Muscle of leg (tissue), 16 donors: ENCODE measurements at places on chromosomes 4 and X. TPM values are rescaled to one million over a fixed set of nuclear protein-coding genes. Genes with fewer than 3 reads are reported as not detected.
A peak's percentile ranks its signal among the peaks of the same experiment; 100 is the strongest.

DNA sequence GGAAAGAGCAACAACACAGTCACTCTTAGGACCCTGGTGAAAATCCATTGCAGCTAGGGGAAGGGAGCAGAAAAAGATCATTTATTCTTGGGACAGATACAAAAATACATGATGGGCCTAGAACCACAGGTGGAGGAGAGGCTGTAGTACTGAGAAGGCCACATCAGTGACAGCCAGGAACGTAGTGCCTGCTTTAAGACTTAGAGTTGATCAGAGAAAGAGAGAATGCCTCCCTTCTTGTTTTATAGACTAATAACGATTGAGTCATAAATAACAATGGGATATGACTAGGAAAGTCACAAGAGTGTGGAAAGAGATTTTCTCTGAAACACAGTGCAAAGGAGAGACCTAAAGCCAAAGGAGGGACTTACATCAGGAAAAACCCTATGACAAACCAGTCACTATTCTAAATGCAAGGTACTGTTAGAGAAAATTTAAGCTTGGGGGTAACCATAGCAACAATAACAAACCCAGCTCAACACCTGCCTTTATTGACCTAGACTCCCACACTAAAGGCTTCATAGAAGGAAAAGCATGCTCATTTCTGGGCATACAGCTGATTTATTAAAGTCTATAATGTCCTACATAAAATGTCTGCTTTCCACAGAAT is 1015.0 kb upstream of the GRID2 start:
- DNase-seq = no peak

Gene HSD17B13
- polyA plus RNA-seq = 0.32 TPM

DNA sequence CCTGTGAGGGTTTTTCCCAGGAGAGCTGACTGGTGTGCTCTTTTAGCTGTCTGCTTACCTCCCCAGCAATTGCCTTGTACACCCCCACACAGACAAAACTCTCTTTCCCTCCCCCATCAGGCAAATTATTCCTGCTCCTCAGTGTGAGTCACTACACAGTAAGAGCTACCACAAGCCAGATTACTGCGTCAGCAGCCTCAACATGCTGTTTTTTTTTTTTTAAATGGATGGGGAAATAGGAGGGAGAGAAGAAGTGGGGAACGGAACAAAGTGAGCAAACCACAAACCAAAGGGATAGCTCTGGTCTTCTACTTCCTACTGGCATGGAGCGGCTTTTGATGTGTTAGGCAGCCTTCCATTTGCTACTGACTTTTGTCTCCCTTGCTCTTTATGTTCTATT is 107.5 kb upstream of the ACSL4 start:
- peak; percentile 66 for DNase-seq

GRCh38 chr4:7241597-7242125 is 49.3 kb downstream of the SORCS2 start:
- DNase-seq = no peak

Gene TRIML2
- not detected for polyA plus RNA-seq

GRCh38 chr4:173420324-173420752 is 21.4 kb upstream of the SCRG1 start:
- no peak for DNase-seq

Gene UGT2A1
- polyA plus RNA-seq = 0.09 TPM
